ENCODE measurements at places on chromosomes 2 and 18.

DNA sequence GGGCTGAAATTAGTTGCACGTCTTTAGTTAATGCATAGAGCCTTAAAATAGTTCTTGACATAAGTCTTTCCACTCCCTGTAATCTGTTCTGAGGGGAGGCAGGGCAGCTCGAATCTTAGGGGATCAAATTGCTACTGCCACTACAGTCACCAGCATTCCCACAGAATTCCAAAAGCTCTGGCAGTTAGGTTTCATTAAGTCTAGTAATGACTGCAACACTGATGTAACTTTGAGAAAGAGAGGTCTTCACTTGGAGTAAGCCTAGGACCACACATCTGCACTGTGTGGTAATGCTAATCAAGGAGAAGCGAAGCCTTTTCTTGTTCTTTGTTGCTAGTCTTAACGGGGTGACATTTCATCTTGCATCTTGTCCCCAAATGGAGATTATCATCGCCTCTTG is 19.3 kb upstream of the NCK2 start:
- DNase-seq, result no peak

DNA sequence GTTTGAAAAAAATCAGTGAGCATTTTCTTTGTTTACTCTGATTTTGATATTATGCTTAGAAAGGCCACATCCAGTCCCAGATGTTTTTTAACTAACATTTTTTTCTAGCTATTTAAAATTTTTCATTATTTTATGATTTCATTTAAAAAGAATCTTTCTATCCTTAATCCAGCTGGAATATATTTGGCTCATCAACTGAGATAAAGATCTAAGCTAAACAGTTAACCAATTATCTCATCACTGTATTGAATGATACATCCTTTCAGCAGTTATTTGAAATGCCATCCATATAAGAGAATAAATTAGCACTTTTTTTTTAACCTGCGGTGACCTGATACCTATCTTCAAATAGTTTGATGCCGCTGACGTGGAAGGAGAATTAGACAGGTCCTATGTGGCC is 245.5 kb upstream of the COPS8 start:
- DNase-seq, result no peak

- no peak for DNase-seq
Observed at GRCh38 chr2:169071455-169071854, 2.1 kb downstream of the DHRS9 start.

DNA sequence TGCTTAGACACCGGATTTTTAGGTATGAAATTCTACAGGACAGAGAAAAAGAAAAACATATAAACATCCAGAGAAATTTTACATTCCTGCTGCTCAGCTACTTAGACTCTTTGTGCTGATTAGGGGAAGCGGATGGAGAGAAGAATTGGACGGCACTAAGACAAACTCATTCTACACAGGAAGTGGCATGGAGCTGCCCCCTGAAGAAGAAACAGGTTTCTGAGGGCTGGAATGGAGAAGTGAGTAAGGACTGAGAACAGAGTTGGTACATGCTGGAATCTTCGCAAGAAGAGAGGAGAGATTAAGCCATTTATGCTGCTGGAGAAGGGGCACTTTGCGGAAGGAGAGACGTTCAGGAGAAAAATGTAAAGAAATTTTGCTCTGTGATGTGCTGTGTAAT is 253.0 kb upstream of the ERBB4 start:
- no peak for DNase-seq

- DNase-seq, result no peak
Observed at GRCh38 chr2:241010531-241011295, 12.3 kb downstream of the SNED1 start.

- no peak for DNase-seq
Observed at GRCh38 chr2:240529344-240529999, 28.3 kb downstream of the ANKMY1 start.

DNA sequence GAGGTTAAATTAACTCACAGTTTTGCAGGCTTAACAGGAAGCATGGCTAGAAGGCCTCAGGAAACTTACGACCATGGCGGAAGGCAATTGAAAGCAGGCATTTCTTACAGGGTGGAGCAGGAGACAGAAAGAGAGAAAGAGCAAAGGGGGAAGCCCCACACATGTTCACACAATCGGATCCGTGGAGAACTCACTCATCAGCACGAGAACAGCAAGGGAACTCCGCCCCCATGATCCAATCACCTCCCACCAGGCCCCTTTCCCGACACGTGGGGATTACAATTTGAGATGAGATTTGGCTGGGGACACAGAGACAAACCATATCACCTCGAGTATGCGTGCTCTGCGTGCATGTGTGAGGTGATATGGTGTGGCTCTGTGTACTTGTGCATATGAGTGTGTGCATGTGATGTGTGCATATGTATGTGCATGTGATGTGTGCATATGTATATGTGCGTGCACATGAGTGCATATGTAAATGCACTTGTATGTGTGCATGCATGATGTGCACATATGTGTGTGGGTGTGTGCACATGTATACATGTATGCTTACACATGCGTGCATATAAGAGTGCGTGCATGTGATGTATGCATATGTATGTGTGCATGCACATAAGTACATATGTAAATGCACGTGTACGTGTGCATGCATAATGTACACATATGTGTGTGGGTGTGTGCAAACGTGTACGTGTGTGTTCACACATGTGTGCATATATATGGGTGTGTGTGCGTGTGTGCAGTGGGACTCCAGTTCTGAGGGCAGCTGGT is 108.7 kb upstream of the HDAC4 start:
- no peak for DNase-seq

DNA sequence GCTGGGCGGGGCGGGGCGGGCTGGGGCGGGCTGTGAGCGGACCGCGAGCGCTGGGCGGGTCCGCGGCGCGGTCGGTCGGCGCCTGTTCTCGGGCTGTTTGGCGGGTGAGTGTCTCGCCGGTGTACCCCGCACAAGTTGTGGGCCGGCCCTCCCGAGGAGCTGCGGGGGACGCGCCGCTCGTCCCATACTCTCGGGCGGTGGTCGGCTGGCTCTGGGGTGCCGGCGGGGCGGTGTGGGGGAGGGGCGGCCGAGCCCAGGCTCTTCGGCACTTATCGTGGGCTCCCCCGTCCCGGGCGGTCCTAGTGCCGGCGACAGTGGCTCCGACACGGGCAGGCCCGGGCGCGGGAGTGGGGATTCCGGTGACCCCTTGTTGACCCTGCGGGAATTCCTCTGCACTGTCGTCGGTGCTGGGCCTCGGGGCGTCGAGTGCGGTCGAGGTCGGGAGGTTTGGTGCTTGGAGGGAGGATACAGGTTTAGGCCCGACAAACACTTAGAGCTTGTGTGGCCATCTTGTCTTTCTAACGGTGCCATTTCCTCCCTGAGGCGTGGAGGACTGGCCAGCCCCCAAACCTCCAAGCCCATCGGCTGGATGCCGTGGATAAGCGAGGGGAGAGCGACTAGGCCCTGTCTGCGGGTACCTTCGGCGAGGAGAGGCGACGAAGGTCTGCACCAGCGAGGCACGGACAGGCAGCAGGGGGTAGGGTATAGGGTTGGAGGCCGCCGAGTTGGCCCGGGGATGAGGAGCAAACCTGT is at the start of gene SEPTIN2:
SEPTIN2 (plus strand) TSS at position 47 of the 753 bp plus-strand sequence. CDS start 8,308 bp downstream, outside the sequence.
- peak; percentile 82 for DNase-seq

- DNase-seq, result no peak
Observed at GRCh38 chr2:240165034-240165433, 24.6 kb upstream of the OTOS start.

- no peak for DNase-seq
Observed at GRCh38 chr18:54742659-54743604, 85.3 kb upstream of the RAB27B start.

DNA sequence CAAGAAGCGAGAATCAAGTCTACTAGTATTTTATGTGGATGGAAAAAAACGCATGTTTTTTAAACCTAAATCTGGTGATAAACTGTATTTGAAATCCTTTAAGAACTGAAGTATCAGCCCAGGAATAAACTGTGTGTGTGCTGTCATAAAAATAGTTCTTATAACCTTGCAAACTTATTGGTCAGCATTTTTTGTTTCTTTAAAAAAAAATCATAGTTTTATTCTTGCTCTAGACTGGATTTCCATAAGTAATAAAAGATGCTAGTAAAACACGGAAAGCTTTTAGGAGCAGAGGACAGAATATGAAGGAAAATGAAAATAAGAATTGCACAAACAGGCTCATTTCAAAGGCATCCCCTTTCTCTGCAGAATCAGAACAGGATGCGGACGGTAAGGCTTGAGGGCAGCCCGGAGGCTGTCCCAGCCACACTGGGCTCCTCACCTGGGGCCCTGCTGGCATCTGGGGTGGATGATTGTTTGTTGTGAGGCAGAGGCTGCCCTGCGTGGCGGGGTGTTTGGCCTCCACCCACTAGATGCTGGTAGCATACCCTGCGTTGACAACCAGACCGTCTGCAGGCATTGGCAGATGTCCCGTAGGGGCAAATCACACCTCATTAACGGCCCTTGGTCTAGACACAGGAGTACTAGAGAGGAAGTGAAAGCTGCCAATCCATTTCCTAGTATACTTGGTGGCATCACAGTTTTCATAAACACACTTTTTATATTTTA is 52.5 kb downstream of the MBP start:
- peak; percentile 81 for DNase-seq

DNA sequence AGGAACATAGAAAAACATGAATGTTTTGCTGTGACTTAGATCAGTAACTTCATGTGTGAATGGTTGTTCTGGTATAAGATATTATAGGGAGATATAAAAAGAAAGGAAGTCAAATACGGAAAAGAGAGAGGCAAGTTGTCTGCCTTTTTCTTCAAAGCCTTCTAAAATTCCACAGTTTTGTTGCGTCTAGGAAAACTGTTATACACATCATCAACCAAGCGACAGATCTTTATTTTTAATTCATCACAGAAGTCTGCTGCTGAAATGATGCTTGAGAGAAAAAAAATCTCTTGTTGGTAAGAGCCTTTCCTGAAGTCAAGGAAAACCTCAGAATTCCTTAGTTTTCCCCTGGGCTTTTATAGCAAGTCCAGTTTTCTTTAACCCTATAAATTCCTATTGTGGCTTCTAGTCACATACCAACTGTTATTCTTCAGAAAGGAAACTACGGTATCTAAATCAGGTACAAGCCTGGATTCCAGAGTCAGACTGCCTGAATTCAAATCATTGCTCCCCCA is 36.3 kb upstream of the TANC1 start:
- DNase-seq, result no peak

DNA sequence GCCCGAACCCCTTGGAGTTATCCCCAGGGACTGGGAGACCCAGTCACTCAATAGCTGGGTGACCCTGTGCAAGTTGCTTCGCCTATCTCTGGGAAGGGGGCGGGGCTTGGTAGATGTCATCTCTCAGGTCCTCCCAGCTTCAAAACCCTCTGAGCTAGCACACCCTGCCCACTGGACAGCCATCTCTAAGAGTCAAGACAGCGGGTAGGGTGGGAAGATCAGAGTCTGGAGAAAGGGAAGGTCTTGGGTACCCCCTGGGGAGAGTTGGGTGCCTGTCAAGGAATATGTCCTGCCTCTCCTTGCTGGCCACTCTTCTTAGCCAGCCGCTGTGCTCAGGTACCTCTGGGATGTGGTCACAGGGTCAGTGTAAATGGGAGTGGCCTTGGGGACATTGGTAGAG is 8.0 kb downstream of the GLI2 start:
- no peak for DNase-seq

DNA sequence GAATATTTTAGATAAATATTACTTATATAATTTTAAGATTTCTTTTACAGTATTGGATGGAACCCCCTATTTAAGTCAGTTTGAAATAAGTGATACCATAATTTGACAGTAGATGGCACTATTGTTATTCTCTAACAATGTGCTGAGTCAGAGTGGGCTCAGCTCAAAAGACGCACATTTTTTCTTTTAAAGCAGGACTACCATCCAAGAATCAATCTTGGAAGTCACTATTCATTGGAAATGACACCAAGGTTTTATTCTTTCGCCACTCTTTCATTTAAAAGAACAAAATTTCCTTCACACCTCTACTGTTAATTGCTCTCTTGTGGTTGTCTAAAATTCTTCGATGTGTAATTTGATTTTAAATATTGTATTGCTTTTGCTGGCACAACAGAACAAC is 32.6 kb upstream of the SPAG16 start:
- no peak for DNase-seq

DNA sequence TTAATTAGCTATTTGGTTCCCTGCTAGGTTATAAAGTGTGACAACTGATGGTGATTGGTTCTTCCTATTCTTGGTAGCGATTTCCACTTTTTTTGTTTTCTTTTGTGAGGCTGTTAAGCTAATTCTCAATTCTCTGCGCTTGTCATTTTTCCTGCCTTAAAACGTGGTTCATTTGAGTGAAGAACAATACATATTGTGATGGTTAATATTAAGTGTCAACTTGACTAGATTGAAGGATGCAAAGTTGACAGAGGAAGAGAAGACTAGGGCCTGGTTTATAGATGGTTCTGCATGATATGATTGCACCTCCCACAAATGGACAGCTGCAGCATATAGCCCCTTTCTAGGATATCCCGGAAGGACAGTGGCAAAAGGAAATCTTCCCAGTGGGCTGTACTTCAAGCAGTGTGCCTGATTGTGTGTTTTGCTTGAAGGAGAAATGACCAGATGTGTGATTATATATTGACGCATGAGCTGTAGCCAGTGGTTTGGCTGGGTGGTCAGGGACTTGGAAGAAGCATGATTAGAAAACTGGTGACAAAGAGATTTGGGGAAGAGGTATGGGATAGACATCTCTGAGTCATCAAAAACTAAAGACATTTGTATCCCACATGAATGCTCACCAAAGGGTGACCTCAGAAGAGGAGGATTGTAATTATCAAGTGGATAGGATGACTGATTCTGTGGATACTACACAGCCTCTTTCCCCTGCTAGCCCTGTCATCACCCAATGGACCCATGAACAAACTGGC is 39.4 kb upstream of the ZNF804A start:
- no peak for DNase-seq

DNA sequence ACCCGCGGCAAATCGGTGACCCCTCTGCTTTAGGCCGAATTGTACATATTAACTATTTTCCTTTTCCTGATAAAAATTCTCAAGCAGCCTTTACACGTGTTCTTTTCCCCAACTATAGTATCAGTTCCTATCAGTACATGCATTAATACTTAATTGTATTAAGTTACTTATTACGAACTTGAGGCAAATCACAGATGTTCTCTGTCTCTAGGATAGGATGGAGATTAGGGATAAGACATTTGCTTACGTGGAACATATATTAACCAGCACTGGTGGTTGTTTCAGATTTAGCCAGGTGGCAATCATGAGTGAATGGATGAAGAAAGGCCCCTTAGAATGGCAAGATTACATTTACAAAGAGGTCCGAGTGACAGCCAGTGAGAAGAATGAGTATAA is 675 bp downstream of the GEMIN6 start:
- DNase-seq, result no peak

DNA sequence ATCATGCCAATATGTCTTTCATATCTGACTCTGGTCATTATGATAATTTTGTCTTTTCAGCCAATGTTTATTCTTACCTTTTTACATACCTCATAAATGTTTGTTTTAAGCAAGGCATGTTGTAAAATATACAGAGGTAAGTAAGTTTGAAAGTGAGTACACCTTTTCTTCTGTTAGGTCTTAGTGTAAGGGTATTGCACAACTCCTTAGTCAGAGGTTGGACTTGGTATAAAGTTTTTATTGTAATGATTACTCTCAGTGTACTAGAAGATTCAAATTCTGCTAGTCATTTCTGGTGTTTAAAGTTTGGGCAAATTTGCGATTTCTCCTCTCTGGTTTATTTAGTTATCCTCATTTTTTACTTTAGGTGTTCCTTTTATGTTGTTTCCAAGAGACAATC is 564.3 kb upstream of the FSIP2 start:
- DNase-seq, result no peak
